ENCODE measurements at places on chromosomes 11 and 22.

DNA sequence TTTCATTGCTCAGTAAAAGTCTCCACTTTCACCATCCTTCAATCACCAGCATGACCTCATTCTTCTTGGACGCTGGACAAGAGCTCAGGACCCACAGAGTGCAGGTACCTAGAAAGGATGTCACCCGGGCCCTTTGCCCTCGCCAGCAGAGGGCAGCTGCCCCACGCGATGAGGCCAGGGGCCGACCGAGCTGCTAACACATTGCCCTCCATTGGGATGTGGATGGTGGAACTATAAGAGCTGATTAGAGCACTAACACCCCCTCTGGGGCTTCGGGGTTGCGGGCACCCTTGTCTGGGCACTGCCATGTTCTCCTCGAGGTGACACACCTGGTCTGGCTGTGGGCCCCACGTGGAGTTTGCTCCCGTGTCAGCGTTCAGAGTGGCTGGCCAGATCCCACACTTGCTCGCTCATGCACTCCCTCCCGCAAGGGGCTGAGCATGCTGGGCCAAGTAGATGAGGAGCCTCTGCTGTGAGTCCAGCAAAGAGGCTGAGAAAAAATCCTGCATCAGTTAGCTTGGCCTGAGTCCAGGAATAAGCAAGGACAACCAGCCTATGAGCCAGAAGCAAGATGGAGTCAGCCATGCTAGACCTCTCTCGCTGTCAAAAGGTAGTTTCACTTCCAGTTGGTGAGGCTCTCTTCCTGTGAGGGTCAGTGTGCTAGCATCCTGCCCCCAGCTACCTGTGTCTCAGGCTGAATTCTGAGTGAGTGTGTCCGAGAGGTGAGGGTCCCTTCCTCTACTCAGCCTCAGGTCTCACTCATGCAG lies 9.8 kb downstream of the KRTAP5-6 start:
- DNase-seq = no peak

- DNase-seq = no peak
Observed at GRCh38 chr11:91984033-91984584, 240.5 kb upstream of the FAT3 start.

DNA sequence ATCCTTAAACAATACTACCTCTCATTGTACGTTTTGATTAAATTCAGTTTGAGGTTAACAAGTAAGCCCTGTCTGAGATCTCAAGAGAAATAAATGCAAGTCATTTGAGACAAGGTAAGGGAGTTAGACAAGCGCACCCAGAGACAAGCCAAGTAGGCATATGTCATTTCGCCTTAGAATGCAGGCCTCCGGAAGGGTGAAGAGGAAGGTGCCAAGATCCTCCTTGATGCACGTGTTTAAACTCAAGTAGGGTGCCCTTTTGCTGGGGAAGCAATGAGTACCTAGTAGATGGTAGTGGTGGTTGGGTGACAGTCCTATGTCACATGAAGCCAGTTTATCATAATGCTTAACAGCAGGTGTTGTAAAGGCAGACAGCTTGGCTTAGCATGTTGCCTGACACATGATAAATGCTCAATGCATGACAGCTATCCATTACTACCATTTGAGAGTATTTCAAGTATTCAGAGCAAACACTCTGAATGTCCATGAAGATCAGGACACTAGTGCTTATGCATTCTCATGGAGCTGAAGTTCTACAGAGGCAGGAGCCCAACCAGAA lies 415.9 kb downstream of the TMEM135 start:
- no peak for DNase-seq

GRCh38 chr22:17213976-17214375 lies 5.3 kb downstream of the ADA2 start:
- DNase-seq = no peak

DNA sequence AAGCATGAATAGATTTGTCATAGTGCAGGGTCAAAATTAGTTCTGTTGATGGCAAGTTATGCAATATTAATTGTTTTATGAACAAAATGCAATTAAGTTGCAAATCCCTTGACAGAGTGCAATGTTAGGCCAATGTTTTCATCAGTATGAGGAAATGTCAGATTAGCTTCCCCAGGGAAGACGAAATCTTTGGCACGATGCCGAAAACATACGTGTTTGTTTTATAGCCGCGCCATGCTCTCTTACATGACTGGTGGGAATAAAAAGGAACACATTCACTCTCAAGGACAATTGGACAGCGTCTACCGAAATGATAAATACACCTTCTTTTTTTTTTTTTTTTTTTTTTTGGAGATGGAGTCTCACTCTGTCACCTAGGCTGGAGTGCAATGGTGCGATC lies 27.0 kb downstream of the MFNG start:
- DNase-seq = no peak

GRCh38 chr22:23704062-23704461 lies 13.2 kb downstream of the RGL4 start:
- DNase-seq = no peak

DNA sequence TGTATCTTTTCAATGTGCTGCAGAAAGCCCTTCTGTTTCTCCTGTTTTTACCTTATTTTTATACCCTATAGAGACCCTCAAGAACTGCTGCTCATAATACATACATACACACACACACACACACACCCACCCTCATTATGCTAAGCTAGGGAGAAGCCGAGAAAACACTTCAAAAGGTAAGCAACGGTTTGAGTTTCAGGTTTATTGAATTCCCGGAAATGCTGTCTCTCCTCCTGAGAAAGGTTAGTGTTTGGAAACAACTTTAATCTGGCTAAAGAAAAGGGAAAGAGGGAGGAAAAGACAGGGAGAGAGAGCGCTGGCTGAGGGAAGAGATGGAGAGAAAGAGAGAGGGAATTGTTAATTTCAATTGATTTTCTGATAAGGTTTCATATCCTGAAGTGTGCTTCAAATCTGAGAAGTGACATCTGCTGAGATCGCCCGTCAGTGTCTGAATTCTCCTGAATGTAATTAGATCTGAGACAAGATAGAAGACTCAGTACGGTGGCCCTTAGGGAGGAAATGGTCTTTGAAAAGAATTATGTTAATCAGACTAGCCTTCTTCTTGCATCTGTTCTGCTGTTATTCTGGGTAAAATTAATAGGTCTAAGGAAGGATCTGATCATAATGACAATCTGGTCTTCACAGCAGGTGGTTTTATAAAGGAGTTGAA lies 169.1 kb downstream of the NXPE2 start:
- DNase-seq = no peak

- no peak for DNase-seq
Observed at GRCh38 chr22:19232623-19233022, 54.1 kb upstream of the SLC25A1 start.

GRCh38 chr11:12746593-12747097 lies 72.4 kb downstream of the TEAD1 start:
- no peak for DNase-seq

DNA sequence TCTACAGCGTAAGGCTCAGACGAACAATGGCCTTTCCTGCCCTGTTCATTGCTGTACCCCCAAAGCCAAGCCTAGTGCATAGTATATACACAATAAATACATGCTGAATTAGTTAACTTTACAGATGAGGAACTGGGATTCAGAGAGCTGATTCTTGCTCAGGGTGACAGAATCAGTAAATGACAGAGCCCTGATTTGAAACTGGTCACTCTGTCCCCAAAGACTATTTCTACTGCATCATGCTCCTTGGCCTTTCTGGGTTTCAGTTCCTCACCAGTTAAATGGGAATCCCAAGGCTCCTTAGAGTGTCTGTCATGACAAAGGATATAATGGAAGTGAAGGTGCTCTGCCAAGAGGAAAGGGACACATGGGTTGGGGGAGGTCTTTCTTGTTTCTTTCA lies 50.5 kb upstream of the TSKU start:
- DNase-seq = no peak

- DNase-seq = no peak
Observed at GRCh38 chr11:60097189-60097588, 8.7 kb downstream of the MS4A2 start.

- no peak for DNase-seq
Observed at GRCh38 chr11:14269692-14270573, 89.0 kb downstream of the RRAS2 start.

GRCh38 chr11:65132988-65133700 lies 1.2 kb downstream of the SYVN1 start:
- DNase-seq = no peak

DNA sequence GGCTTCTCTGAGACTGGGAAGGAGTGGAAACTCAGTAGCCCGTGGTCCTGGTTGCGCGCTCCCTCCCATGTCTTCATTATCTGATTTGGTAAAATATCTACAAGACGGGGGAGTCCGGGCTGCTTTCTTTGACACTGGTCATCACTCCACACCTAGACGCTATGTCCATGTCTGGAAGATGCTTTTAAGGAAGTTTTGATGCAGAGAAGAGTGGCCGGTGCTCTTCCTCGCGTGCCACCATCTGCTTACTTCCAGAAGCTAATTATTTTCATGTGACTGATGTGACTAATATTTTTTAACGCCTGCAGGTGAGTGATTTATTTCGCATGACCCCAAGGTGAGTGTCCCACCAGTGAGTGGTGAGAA lies 339 bp upstream of the TRIM21 start:
- no peak for DNase-seq
